AG09319 (cell line): ENCODE measurements at places on chromosomes 5 and 9.

GRCh38 chr5:56088967-56089829 lies 94.4 kb upstream of the IL6ST start:
- no peak for DNase-seq

- DNase-seq, result peak; percentile 96
Observed at GRCh38 chr9:134502809-134503211, 138.8 kb upstream of the COL5A1 start.

GRCh38 chr9:32468740-32469139 lies 57.3 kb downstream of the RIGI start:
- no peak for DNase-seq

DNA sequence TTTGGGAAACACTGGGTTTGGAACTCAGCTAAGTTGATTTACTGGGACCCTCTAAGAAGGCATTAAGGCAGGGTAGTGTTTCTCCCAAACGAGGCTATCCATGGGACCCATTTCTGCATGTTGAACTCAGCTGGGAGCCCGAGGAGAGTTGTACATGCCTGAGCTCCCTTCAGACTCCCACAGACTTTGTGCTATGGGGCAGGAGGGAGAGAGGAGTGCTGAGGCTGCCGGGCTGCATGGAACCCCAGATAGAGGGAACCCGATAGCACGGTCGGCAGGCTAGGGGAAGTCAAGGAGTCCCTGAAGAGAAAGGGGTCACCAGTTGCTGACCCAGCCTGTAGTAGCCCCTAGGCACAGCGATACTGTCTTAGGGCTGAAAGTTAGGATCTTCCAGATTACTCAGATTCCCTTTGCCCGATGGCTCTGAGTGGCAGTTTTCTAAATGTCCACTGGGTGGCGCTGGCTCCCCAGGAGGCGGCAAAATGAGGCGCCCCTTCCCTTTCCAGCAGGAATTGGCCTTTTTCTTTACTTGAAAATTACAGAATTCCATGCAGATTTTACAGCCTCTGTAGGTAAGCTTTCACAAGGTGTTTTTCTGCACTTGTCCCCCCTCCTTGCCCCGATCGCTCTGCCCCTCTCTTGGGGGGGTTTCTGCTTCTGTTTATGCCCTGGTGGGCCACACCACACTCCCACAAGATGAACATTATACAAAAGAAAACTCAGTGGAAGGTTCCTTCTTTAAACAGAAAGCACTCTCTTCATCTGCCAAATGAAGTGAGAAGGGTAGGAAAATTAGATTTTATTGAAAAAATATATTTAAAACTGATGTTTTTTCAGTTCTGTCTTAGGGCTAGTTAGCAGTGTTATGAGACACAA lies 17.8 kb downstream of the NANS start:
- DNase-seq, result no peak

- DNase-seq, result no peak
Observed at GRCh38 chr9:117796681-117797080, 92.5 kb downstream of the TLR4 start.

DNA sequence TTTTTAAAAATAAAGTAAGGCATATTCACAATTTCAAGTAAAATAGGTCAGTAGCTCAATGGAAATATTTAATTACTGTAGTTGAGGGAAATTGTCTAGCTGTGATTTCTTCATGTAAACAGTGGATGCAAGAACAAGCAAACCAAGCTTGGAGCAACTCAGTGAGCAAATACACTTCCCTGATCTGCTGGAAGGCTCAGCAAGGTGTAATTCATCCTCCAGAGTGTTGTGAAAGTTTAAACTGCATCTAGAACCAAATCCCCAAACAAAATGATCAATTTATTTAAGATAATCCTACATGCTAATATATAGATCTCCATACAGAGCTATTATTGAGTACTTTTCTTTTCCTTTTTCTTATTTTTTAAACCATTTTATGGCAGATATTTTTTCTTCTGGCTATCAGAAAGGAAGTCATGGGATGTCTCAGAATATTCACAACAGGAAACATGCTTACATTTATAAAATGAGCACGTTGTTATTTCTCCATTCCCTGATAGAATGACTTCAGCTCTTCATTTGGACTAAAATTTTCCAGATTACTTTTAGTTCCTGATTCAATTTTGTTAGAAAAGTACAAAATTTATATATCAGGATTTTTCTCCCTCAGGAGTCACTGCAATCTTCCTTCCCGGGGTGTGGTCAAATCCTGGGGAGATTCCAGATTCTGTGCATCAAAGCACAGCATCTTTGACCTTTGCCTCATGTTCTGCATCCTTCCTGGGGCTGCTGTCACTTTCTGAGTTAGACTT lies 219.2 kb upstream of the ELL2 start:
- no peak for DNase-seq

GRCh38 chr9:94302426-94302825 lies 26.0 kb downstream of the NUTM2F start:
- no peak for DNase-seq

DNA sequence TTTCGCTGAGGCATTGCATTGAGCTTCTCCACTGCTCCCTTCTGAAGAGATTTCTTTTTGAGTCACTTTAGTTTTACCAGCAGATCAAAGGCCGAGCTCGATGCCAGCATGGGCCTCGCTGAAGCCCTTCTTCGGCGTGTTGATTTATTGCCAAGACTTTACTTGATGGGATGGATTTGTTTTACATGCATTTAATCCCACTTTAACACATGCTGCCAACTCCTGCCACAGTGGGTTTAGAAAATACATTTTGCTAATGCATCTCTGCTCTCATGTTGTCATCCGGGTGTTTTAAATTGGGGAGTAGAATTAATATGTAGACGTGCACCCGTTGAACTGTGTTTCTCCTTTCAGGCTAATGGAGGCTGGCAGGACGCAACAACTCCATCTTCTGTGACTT lies 218.3 kb downstream of the PBX3 start:
- no peak for DNase-seq

- DNase-seq, result peak; percentile 14
Observed at GRCh38 chr9:71984403-71984802, 73.0 kb downstream of the C9orf85 start.

GRCh38 chr5:178827636-178828035 lies 32.1 kb upstream of the ZNF354B start:
- DNase-seq, result no peak

GRCh38 chr9:917730-918129 lies 58.7 kb upstream of the DMRT3 start:
- DNase-seq, result no peak
